ENCODE measurements at places on chromosomes 7 and 10.

GRCh38 chr7:100053215-100053614 is 3.6 kb downstream of the ZSCAN21 start:
- no peak for DNase-seq

GRCh38 chr7:82416402-82416801 is 27.2 kb downstream of the CACNA2D1 start:
- DNase-seq = no peak

GRCh38 chr7:129845178-129845971 is 107.4 kb downstream of the UBE2H start:
- no peak for DNase-seq

DNA sequence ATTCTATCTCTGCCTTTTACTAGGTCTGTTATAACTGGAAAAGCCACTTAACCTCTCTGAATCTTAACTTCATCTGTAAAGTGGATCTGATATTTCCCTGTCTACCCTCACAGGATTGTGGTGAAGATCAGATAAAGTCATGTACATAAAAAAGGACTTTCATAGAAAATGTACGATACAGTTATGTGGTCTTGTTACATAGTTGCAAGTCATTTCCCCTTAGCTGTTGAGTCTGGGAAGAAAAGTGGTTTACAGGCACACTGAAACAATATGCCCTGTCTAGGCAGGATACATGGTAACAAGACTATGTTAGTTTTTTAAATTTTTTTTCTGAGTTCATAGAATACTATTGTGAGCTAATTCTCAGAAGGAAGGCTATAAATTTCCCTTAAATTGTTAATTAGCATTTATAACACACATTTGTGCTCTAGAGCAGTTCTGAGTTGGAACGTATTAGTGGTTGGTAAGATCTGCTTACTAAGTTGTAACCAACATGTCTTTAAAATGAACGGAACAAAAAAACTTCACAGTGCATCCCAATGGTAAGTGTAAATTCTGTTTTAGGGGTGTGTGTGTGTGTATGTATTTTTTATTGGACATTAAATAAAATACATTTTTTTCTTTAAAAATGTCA is 7.1 kb upstream of the GSTO1 start:
- DNase-seq = no peak

- no peak for DNase-seq
These were observed 78.9 kb downstream of the MTPN start for GRCh38 chr7:135898226-135898625.

DNA sequence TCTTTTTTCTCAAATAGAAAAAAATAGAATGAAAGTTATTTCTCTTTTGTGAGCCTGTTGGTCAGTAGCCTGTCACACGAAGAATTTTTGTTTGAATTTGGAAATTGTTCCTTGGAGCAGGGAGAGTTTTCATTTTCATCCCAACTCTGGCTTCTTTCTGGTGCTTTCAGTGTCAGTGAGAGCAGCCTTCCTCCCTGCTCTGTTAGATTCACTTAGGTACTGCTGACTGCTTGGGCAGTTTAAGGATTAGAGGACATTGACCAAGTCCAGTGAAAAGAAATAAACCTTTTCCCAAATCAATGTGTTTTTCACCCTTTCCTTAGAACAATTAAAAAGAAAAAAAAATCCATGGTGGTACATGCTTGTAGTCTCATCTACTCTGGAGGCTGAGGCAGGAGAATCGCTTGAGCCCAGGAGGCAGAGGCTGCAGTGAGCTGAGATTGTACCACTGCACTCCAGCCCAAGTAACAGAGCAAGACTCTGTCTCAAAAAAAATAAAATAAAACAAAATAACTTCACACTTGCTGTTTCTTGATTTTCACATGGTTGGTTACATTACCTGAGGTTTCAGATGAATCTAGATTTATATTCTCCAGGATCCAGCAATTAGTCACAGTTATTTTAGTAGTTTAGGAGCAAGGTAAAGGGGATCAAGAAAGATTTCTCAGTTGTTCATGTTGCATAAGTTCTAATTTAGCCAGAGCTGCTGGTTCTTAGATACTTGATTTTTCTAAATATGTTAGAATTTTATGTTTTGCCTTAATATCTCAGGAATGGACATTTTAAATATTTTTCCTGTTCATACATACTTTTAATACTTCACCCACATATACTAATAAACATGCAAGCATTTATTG is 63.1 kb downstream of the ZNRF2 start:
- no peak for DNase-seq

DNA sequence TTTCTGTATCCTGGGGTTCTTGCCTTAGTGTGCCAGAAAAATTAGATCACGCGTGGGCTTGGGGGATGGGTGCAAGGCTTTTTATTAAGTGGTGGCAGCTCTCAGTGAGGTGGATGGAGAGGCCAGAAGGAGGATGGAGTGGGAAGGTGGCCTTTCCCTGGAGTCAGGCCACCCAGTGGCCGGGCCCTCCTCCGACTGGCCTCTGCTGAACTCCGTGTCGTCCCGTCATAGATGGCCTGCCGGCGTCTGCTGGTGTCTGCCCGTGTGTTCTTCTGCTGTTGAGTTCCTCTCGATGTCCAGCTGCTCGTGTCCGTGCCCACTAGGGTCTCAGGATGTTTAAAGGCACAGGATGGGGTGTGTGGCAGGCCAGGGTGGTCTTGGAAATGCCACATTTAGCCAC is 4.0 kb upstream of the ZNF746 start:
- DNase-seq = no peak

DNA sequence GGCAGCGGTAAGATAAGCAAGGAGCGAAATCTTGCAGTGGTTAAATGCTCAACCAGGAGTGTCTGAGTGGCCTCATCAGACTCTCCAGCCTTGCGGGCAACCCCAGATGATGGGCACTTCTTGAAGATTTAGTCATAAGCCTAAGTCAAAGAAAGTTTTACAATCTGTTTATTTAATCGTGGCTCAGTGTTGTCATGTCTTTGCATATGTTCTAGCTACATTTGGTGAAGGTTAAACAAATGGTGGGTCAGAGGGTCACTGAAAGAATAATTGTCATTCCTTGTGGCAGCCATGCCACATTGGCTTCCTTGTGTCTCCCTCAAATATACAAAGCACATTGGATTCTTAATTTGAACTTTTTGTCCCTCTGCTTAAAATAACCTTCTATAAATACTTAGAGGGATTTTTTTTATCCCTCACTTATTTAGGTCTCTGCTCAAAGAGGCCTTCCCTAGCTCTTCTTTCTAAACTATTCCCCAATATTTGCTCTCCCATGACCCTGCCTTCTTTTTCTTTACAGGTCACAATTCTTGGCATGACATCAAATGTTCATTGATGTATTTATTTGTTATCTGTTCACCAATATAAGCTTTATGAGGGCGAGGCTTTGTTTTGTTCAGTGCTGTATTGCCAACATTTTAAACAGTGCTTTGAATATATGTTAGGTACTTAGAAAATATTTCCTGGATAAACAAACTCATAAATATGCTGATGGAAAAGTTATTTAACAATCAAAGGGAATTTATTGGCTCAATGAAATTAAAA is 68.7 kb downstream of the NEUROD6 start:
- DNase-seq = no peak

GRCh38 chr10:88090568-88091214 is 227.3 kb downstream of the PTEN start:
- DNase-seq = no peak

GRCh38 chr10:125707541-125708468 is 11.7 kb upstream of the EDRF1 start:
- no peak for DNase-seq

- no peak for DNase-seq
These were observed 125.1 kb downstream of the SFMBT2 start for GRCh38 chr10:7285522-7286322.

DNA sequence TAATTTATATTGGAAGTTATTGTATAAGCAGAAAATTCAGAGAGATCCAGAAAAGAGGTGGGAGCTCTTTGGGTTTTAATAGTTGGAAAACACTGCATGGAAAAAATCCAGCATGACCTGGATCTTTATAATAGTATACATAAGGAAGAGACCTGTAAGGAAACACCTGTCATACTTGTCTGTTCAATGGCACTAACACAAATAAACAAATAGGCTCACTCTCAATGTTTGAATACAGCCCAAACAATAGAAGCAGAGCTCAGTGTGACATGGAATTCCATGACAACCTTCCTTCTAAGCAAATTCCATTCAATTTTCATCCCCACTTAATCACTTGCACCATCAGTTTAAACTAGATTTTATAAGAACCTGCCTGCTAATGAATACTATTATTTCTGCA is 31.7 kb downstream of the CISD1 start:
- DNase-seq = no peak

- no peak for DNase-seq
These were observed 96.1 kb downstream of the COL28A1 start for GRCh38 chr7:7439564-7439963.

DNA sequence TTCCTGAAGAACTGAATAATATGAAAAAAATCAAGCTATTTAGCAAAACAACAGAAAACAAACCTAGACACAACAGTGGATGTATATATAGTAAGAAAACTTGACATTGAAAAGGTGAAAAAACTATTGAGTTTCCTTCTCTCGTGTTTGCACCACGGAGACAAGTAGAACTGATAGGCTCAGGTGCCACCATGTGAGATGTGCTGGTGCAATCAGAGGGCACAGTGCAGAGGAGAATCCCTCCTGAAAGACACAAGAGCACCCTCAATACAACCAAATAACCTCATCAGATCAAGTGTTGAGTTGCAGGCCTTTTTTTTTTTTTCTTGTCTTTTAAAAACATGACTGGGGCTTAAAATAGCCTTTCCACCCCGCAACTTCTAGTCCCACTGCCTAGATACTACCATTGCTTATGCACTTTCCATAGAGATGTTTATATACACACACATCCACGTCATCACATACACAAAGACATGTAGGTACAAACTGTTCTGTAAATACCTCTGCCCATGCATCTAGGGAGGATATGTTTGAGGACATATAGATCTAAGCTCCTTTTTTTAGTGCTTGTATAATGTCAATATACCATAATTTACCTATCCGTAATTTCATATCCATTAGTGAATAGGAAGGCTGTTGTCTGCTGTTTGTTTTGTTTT is 54.1 kb downstream of the UBE2H start:
- DNase-seq = no peak

DNA sequence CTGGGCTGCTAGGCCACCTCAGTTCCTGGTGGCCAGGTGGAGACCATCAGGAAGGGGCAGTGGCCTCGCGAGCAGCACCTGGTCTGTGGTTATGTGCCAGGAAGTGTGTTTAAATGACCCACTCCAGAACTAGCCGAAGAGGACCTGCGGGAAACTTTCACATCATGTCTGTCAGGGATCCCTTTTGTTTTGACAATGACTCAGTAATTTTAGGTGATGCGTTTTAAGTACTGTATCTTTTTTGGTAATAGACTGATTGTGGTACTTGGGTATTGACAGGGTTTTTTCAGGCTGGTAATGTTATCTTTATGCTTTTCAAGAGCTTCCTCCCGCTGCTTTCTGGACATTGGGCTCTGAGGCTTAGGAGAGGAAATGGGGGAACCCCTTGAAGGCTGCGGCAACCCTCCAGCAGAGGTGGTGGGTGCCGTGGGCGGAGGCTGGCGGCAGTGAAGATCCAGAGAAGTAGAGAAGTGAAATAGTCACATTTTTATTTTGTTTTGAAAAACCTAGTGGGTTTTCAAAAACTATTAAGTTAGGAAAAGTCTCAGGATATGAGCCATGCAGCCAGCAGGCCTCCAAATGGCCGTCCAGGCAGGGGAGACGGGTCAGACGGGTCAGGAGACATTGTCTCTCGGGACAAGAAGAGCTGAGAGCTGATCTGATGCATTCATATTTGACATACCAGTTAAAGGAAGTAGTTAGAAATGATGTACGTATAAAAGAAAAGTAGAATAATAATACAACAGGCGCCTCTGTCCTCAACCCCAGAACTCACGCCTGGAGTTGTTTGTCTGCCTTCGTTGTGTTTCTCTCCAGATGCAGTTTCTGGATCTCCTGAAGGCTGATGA is 27.7 kb downstream of the PPP2R2D start:
- no peak for DNase-seq

DNA sequence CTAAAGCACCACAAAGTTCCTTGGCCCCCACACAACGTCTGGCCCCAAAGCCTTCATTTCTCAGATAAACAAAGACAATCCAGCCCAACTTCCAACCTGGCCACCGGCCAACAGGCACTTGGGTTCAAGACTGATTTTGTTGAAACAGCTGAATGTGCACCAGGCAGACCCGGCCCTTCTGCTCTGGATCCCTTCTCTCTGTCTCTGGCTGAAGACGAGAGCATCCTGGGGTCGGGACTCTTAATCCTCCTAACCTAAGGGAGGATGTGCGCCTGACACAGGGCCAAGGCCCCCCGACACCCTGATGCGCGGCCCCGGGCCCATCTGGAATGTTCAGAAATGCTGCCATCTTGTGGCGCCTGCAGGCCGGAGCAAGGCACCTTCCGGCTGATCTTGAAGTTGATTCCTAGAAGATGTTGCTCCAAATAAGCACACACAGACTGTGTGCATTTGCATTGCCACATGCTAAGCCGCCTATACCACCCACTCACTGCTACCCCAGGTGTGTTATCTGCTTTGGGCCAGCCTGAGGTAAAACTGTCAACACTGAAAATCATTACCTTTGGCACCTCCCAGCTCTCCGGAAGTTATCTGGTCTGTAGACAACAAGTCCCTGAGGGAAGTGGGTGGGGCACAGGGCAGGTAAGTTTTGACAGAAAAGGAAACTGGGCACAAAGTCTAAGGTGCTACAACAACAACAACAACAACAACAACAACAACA is 98.4 kb upstream of the HABP2 start:
- no peak for DNase-seq

GRCh38 chr10:99913831-99914235 is 95.9 kb downstream of the DNMBP start:
- no peak for DNase-seq

DNA sequence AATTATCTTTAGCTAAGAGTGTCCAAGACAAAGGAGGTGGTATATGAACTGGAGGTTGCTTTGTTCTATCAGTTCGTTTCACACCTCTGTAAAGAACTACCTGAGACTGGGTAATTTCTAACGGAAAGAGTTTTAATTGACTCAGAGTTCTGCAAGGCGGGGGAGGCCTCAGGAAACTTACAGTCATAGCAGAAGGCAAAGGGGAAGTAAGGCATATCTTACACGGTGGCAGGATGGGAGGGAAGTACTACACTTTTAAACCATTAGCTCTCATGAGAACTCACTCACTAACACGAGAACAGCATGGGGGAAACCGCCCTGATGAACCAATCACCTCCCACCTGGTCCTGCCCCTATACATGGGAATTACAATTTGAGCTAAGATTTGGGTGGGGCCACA is 1202.3 kb upstream of the LRRTM3 start:
- DNase-seq = no peak

- DNase-seq = no peak
These were observed 26.9 kb downstream of the CRHR2 start for GRCh38 chr7:30655096-30655970.

All from activated gamma-delta T cell (primary cell).